ENCODE measurements at places on chromosomes 7 and 10.

DNA sequence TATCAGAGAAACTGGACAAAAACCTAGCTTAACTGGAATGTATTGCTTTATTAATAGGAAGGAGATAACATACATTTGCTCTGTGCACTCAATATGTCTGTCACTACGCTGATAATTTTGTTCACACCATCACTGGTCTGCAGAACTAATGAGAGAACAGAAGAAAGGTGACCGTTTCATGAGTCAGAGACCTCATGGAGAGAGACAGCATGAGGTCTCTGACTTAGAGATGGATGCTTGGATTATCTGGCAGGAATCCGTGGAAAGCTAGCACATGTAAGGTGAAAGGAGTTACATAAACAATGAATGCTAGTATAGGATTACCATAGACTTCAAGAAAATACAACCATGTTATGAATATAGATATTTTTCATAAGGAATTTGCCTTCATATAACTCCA is 947.3 kb downstream of the IPMK start:
- DNase-seq: no peak

- DNase-seq: no peak
These were observed 167.2 kb upstream of the PPP2R2D start for GRCh38 chr10:131733596-131733995.

GRCh38 chr10:54914049-54914448 is 113.0 kb upstream of the PCDH15 start:
- DNase-seq: no peak

DNA sequence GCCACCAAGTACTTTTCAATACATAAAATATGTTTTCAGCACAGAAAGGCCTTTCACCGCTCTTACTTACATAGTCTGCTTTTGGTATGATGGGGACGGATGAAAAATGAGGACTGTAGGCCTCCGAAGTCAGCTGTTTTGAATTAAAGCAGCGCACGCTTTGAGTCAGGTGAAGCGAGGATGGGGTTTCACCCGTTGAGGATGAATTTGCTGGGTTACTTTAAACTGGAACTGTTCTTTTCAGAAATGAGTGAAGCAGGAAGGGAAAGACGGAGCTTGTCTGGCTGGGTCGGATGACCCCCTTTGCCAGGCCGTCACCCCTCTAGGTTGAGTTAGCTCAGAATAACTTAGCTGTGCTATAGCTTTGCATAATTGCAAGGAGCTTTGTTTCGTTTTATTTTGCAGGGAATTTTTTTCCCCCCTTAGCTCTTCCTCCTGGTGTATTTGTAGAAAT is 40.0 kb downstream of the CUX1 start:
- no peak for DNase-seq

DNA sequence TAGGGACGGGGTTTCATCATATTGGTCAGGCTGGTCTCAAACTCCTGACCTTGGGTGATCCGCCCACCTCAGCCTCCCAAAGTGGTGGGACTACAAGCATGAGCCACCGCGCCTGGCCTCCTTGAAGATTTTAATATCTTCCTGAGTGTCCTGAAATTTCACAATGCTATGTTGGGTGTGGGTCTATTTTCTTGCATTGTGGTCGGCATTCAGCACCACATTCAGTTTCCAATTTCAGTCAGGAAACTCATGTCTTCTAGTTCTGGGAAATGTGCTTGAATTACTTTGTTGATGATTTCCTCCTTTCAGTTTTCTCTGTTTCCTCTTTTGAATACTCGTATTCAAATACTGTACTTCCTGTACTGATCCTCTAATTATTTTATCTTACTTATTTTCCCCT is 49.3 kb upstream of the IL6 start:
- no peak for DNase-seq

GRCh38 chr7:101870361-101871062 is 53.1 kb downstream of the CUX1 start:
- DNase-seq: no peak

Measured in activated T-cell treated with anti-CD3 and anti-CD28 coated beads for 1 hour (primary cell).